Stimulated activated CD4-positive, alpha-beta T cell treated with anti-CD3 and anti-CD28 coated beads, Interleukin-12 subunit alpha, Interleukin-12 subunit beta, amount 100 ng/mL, for 24 hours (primary cell): ENCODE measurements at places on chromosomes 4 and X.
A peak's percentile ranks its signal among the peaks of the same experiment; 100 is the strongest.

GRCh38 chrX:110964786-110965185 is 131.2 kb upstream of the PAK3 start:
- DNase-seq: no peak

DNA sequence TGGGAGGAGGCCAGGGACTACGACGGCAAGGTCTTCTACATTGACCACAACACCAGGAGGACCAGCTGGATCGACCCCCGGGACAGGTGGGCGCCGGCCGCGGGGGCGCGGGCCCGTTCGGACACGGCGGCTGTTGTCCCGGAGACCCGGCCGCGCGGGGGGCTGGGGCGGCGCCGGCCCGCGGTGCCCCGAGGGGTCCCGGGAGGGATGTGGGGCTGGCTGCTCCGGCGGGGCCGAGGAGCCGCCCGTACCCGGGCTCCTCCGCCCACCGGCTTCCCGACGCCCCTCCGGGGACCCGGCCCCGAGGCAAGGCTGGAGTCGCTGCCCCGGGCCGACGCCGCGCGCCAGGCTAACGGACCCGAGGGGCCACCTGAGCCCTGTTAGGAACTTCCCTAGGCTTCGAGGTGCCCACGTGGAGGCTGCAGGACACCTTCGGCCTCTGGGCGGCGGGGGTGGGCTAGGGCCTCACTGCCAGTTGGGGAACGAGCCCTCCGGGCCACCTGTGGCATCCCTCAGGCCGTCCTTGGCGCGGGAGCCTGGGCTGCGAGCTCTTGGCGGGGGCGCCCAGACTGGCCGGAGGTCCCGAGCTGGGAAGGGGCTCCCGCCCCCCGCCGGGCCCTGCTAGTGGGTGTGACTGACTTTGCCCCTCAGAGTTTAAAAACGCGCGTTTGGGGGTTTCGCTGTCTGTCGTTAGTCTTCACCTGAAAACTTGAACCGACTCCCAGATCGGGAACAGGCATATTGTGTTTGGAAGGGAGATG is 660 bp downstream of the WWC2 start:
- no peak for DNase-seq

- peak; percentile 82 for DNase-seq
These were observed at the start of gene USP38 for GRCh38 chr4:143184503-143185252. USP38 (plus strand) TSS chr4:143184917; CDS start chr4:143185451, 534 bp downstream.

GRCh38 chr4:139144161-139144859 is 32.7 kb downstream of the ELF2 start:
- no peak for DNase-seq

DNA sequence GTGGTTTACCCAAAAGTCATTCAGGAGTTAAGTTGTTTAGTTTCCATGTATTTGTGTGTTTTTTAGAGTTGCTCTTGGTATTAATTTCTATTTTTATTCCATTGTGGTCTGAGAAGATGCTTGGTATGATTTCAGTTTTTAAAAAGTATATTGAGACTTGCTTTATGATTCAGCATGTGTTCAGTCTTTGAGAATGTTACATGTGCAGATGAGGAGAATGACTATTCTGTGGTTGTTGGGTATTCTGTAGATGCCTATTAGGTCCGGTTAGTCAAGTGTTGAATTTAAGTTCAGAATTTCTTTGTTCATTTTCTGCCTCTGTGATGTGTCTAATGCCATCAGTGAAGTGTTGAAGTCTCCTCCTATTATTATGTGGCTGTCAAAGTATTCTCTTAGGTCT is 249.4 kb downstream of the ARHGAP10 start:
- no peak for DNase-seq

DNA sequence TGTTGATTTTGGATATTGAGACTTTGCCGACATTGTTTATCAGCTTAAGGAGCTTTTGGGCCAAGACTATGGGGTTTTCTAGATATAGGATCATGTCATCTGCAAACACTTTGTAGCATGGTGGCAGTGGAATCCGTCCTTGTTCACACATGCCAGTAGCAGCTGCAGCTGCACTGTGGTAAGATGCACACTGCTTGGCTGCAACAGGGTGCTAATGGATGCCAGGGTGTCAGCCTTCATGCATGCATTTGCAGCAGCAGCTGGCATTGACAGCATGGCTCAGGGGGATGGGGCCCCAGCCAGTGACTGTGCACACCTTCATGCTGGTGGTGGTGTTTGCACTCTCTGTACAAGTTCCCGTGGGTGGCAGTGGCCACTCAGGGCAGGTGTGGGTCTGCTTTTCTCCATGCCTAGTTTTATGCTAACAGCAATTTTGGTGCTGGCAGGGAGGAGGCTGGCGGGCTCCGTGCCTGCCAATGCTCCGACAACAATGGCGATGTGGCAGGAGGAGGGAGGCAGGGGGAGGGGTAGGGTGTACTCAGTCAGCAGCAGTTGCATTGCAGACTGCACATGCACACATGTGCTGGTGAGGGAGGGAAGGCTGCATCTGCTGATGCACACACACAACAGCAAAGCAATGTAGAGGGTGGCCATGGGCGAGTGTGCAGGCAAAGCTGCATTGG is 37.5 kb downstream of the BEX3 start:
- no peak for DNase-seq

DNA sequence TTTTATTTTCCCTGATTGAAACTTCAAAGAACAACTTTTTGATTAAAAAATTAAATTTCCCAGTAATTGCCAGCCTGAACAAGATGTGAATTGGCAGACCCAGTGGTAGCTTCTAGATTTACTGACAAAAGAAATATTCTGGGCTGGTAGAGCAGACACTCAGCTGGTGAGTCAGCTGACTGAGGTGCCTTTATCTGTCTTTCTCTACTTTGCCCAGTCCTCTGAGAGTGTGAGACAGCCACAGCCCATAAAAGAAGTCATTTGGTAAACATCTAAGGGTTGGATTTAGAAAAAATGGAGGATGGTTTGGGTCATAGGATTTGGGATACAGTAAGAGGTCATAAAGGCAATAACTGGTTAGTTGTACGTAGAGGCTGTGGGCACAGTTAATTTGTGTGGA is 54.5 kb downstream of the CCSER1 start:
- no peak for DNase-seq

GRCh38 chr4:37595875-37596680 is 90.1 kb downstream of the RELL1 start:
- DNase-seq: no peak

- no peak for DNase-seq
These were observed 416.3 kb downstream of the PCDH10 start for GRCh38 chr4:133565379-133565778.

DNA sequence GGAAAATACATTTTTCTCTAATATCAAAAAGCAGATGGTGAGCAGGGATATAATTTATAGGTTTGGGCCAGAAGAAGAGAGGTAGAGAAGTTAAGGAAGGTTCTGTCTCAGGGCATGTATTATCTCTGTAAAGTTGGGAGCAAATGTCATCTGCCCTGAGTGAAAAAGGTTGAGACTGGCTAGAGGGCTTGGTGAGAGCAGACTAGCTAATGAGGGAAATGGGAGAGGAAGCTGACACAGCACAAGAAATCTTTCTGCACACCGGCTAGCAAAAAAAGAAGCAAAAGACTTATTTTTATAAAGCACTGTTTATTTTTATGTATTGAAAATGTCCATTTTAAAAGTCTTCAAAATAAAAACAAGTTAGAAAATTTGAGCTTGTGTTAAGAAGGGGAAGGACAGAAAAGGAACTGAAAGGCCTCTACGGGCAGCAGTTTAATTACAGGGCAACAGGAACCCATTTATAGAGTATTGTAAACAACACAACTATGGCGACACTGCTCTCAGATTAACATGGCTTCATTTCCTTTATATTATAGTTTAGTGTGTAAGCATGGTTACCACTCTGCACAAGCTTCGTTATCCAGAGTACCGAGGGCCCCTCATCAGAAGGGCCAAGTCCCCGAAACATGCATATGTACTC is 17.4 kb downstream of the CD40LG start:
- no peak for DNase-seq

GRCh38 chr4:118918388-118918787 is 29.7 kb downstream of the SYNPO2 start:
- no peak for DNase-seq
